ENCODE measurements at places on chromosomes 3 and 15.

DNA sequence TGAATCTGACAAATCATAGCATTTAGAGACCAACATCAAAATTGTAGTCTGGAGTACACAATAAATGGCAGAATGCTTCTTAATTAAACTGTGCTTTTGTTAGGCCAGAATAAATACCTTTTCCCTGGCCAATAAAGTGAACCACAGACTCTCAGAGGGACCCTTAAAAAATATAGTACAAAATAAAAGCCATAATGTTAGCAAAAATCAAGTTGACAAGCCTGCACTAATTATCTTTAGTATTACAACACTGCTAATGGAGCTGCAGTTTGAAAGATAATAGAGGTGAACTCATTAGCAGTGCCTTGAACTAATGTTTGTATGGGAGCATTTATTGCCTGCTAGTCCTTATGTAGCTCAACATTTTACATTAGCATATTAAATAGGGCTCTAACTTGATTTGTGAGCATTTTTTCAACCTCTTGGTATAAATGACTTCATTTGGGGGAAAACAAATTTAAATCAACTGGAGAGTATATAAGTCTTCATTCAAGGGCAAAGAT lies 801.3 kb downstream of the EPHA3 start:
- no peak for DNase-seq

DNA sequence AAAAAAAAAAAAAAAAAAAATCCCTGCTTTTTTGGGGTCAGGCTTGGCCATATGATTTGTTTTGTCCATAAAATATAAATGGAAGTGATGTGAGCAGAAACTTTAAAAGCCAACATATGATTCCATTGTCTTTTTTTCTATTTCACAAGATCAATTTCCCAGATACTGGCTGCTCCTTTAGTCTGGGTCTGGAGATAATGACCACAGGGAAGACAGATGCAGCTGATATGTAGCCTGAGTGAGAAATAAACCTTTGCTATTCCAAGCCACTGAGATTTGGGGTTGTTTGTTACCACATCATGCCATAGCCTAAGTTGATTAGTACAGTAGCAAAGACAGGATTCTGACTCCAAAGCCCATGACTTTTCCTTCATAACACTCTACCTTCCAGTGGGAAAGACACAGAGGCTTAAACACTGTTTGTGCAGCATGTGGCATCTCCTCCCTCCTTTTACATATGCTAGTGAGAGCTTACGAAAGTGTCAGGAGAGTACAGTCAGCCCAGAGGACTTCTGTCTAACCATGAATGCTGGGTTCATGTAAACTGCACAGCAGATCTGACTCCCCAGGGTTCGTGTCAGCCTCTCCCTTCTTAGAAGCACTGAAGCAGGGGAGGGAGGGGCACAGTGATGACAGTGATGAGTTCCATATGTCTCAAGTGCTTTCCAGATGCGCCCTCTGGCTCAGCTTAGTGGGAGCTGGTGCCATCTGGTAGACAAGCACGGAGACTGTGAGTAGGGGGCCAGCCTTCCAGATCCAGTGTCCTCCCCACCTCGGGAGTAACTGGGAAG lies 36.7 kb upstream of the SLC7A14 start:
- DNase-seq: no peak

DNA sequence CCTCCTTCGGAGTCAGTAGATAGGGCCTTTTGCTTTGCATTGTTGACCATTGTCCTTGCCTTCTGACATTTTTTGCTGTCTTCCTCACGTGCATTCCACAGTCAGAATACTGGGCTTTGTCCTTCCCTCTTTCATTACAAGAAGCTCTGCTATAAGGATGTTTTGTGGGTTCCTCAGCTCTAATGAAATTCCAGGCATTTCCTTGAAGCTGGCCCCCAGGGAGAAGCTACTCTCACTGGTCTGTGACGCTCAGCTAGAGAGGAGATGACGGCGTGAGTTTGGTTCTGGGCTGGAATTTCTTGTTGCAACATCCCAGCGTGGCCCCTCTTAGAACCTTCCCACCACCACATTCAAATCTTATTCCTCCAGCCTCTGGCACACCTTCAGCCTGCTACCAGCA lies 210.2 kb downstream of the TJP1 start:
- peak; percentile 2 for DNase-seq

DNA sequence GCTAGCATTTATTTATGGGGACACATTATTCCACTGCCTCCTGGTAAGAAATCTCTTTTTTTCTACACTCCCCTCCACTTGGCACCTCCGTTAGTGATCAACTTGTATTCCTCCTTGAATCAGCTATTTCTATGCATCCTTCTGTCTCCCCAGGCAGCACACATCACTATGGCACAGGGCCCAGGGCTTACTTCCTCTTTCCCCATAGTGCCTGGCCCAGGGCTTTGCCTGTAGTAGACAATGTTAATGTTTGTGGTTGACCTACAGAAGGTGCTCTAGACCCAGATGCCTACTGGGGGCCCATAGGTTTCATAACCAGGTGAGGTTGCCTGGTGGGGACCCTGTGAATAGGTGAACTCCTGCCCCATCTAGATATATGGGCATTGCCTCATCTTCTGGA lies 44.9 kb downstream of the EPHB1 start:
- DNase-seq: no peak

DNA sequence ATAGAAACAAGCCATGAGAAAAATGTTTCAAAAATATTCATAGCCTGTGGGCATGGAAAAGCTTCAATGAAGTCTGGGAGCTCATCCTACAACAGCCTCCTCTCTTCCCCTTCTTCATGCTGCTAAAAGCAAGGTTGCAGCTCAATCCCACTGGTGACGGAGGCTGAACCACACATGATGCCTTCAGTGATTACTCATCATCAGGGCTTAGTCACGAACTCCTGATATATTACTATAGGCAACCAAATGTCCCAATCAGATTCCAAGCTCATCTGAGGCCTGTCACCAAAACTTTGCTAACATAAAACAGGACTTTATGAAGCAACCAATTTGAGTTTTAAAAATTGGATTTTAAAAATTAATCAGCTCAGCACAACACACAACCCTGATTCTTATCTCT lies 24.0 kb upstream of the SLC24A5 start:
- DNase-seq: peak; percentile 56

DNA sequence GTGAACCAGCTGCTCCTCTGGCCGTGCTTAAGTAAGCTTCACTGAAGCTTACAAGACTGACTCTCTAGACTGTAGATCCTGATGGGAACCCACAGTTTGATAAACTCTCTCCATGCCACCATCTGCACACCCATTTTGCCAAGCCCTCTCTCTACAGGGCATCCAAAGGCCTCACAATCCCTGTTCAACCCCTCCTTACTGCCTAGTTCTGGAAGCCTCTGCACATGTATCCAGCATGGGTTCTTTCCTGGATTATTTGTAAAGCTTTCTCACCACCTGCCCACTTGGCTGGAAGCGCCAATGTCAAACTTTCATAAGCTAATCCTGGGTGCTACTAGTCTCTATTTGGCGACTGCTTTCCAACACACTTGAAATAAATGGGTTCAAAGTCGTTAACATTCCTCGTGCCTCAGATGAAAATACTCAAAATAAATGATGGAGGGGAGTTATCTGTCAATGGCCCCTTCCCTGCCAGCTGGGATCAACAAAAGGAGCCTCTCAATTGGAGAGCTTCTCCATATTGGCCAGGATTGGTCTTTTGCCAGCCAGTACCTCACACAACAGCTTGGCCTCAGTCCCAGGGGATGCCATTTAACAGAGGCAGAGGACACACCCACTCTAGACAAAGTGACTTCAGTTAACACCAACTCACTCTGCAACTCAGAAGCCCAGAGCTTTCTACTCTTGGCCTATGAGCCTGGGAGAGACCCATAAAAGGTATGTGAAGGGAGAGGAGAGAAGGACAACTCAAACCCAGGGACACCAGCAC lies 48.1 kb downstream of the SH3BP5 start:
- DNase-seq: no peak

DNA sequence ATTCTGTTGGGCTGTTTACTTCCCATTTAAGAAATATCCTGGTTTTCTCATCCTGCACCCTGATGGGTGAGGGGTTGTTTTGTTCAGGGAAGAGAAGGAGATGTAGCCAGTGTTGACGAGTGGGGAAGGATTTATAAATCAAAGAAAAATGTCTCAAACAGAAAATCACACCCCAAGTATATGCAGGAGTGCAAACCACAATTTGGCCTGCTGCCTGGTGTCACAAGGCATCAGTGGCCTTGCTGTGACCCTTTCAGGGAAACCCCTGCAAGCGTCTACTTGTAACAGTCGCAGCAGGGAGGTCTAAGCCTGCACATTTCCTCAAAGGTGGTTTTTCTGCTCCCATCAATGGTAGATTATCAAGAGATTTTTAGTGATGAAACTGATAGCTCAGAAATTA lies 132.6 kb upstream of the LRRN1 start:
- DNase-seq: peak; percentile 85

- DNase-seq: no peak
These were observed 121.8 kb downstream of the ADAMTSL3 start for GRCh38 chr15:83775738-83776137.

DNA sequence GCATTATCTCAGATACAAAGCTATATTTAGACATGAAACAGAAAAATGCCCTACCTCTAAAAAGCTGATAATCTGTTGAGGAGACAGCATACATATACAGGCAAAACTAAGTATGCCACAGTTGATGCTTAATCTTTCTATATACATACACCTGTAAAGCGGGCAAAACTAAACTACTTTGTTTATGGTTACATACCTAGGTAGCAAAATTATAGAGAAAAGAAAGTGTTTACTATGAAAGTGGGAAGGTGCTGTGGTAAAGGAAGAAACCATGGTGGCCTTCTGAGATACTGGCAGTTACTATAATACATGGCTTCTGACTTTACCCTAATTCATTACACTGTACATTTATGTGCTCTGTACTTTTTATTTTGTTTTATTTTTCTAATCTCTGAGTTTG lies 36.0 kb upstream of the NR1I2 start:
- no peak for DNase-seq

DNA sequence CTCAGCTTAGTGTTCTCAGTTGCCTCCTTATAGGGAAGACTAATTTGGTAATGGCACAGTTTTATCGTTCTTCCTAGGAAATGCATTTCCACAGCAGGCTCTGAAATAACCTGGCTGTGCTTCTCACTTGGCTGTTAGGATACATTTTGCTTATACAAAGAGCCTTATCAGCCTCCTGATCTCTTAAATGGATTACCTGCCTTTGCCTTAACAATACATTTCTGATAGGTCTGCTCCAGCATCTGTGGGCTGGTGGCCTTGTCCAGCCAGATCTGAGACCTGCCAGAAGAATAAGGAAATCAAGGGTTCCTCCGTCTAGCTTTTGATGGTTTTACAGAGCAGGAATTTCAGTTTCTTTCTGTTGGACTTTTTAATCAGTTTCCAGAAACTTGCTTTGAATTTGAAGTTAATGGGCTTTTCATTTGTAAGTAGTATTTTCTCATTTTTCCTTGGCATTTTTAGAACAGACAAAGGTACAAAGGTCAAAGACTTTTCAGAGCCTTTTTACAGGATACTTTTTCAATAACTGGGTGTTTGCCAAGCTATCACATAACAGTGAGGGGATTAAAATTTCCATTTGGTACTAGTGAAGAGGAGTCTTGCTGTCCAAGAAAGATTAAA lies 116.3 kb downstream of the AKAP13 start:
- no peak for DNase-seq

DNA sequence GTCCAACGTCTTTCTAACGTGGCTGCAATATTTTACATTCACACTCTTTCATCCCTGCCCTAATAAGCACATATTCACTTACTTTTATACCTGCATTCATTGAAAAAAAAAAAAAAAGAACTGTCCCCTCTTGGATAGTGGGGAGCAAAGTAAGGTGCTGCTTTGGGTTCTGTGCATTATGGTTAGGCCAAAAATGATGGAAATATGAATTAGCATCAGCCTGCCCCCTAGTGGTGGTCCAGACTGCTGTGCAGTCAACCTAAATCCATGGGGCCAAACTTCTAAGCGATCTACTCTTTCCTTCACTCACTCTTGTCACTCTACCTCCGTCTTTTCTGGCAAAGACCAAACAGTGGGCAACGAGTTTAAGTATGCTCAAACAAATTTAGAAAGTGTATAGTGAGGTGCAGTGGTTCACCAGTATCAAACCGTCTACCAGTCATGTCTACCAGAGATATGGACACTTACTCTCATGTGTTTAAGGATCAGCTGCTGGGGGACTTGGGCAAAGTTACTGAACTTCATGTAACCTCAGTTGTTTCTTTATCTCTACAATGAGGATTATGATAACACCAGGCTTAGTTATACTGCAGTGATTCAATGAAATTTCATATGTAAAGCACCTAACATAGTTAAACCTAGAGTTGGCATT lies 61.5 kb upstream of the GRM7 start:
- no peak for DNase-seq

GRCh38 chr3:169008776-169009358 lies 654.6 kb downstream of the MECOM start:
- no peak for DNase-seq

DNA sequence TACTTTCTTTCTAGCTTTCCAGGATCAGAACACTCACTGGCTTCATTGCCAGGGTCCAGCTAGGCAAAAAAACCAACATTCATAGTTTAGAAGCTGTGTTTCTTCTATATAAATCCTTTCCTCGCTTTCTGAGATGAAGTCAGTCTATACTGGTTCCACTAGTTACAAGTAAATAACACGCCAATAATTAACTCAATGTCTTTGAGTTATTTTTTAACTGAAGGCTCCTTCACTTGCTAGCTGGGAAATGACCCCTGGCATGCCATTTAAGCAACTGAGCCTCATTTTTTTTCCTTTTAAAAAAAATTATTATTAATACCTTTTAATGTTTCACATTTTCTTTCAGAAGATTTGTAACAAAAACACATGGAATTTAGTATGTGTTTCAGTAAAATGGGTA lies 2.1 kb upstream of the CCDC174 start:
- DNase-seq: no peak

DNA sequence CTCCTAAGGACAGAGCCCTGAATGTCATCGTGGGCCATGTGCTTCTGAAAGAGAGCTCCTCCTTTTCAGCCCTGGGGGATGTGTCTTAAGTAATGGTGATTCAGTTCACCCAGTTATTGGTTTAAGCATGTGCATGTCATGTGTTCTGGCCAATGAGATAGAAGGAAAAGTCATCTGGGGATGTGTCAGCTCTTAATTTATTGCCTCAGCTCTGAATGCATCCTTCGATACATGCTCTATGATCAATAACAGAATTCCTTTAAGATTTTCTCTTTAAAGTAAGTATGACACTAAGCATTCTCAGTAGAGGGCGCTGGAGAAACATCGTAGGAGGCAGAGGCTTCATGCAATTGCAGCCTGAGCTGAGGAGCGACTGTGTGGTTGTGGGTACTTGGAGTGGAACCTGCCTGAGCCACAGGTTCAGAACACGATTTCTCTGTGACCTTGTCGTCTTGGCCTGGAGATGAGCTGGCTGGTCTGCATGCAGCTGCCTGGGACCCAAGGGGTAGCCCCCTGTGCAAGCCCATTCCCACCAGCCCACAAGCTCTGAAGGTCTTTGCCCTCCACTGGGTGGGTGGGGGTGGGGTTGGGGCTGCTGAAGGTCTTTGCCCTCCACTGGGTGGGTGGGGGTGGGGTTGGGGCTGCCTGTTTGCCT lies 69.5 kb downstream of the C3orf38 start:
- no peak for DNase-seq

GRCh38 chr3:122301063-122301462 lies 24.0 kb upstream of the CSTA start:
- DNase-seq: no peak

Data from retinal pigment epithelial cell (primary cell).